MM.1S (cell line): ENCODE measurements at places on chromosomes 16 and 17.
A peak's percentile ranks its signal among the peaks of the same experiment; 100 is the strongest.

DNA sequence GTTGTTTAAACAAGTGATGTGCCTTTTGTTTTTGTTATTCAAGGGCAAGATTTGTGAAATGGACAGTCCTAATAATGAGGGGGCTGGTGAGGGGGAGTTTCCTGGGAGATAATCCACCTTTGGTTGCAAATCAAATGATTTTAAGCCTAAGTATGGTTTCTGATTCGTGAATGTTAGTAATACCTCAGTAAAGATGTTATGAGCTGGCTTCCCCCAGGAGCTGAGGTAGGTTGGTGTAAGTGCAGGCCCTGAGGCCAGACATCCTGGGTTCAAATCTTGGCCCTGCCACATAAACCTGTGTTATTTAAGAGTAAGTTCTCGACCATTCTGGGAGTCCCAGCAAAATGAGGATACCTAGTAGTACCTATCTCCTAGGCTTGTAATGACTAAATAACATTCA lies 1.5 kb downstream of the SNX29 start:
- H3K27me3 ChIP-seq: no peaks in the 10 kb centered on the region
- H3K36me3 ChIP-seq: no peaks in the 10 kb centered on the region
- H3K4me1 ChIP-seq: peaks cover 20% of the 10 kb centered on the region; the same call in 1 of the 2 replicates
- DNase-seq: peak; percentile 20

- peak within 1 kb of the TSS; percentile 88 for H3K4me3 ChIP-seq
- H3K27me3 ChIP-seq: no peaks in the 10 kb centered on the region
- H3K36me3 ChIP-seq: no peaks in the 10 kb centered on the region
- peaks cover 5% of the 10 kb centered on the region; the same call in 1 of the 2 replicates for H3K4me1 ChIP-seq
- DNase-seq: peak; percentile 88
Measured at GRCh38 chr16:527015-527903, at the start of gene CAPN15. TSS of gene CAPN15 (plus strand) at chr16:527712. CDS start at chr16:546839, 19,127 bp downstream.

- H3K4me3 ChIP-seq: no peak overlapping the region
- no peaks in the 10 kb centered on the region for H3K27me3 ChIP-seq
- DNase-seq: no peak
- no peaks in the 10 kb centered on the region for H3K4me1 ChIP-seq
- no peak overlapping the region for H3K27ac ChIP-seq
Measured at GRCh38 chr16:65312071-65312470, 190.2 kb upstream of the CDH11 start.

- H3K27me3 ChIP-seq: no peaks in the 10 kb centered on the region
- H3K4me3 ChIP-seq: no peak overlapping the region
- H3K4me1 ChIP-seq: no peaks in the 10 kb centered on the region
- H3K36me3 ChIP-seq: no peaks in the 10 kb centered on the region
- DNase-seq: no peak
- no peak overlapping the region for H3K27ac ChIP-seq
Measured at GRCh38 chr17:2204393-2204792, 99.2 kb downstream of the SMG6 start.

DNA sequence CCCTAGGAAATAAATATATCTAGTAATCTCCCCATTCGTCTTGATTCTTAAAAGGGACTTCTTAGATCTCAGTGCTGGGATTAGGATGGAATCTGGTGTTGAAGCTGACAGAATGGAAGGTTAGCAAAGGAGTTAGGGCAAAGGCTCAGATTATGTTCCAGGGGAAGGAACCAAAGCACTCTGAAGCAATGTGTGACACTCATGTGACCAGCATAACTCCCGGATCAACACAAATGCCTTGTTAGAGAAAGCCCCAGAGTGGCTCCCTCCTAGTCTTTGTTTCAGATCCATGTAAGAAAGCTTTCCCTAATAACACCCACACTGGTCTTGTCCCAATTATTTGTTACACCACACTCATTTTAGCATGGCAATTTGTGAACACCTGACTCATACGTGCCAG lies 62.6 kb upstream of the ERN1 start:
- H3K4me1 ChIP-seq: no peaks in the 10 kb centered on the region
- no peak for DNase-seq
- no peak overlapping the region for H3K27ac ChIP-seq
- H3K36me3 ChIP-seq: no peaks in the 10 kb centered on the region
- no peak overlapping the region for H3K4me3 ChIP-seq
- no peaks in the 10 kb centered on the region for H3K27me3 ChIP-seq

DNA sequence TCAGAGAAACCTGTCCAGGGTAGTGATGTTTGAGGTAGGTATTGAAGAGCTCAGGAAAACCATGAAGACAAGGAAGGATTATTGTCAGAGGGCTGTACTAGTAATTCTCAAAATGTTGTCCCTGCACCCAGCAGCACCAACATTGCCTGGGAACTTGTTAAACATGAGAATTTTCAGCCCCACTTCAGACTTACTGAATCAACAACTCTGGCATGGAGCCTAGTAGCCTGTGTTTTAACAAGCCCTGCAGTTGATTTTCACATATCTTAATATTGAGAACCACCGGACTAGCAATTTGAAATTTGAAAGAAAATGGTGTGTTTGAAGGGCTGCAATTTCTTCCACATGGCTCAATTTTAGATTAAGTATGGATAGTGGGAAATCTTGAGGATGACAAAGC lies 2.8 kb upstream of the KIF2B start:
- H3K27ac ChIP-seq: no peak overlapping the region
- no peak for DNase-seq
- H3K4me3 ChIP-seq: no peak overlapping the region
- no peaks in the 10 kb centered on the region for H3K27me3 ChIP-seq

- peaks cover 6% of the 10 kb centered on the region for H3K4me1 ChIP-seq
- no peaks in the 10 kb centered on the region for H3K27me3 ChIP-seq
- no peak for DNase-seq
Measured at GRCh38 chr17:8728251-8728938, 16.2 kb downstream of the CCDC42 start.
